Right cardiac atrium (tissue), 5 donors: ENCODE measurements at places on chromosomes 7 and 10. TPM values are rescaled to one million over a fixed set of nuclear protein-coding genes. Genes with fewer than 3 reads are reported as not detected.

Gene CH25H
- total RNA-seq, result 0.59 TPM

- no peak for DNase-seq
These were observed 58.0 kb upstream of the STRIP2 start for GRCh38 chr7:129376076-129376777.

GRCh38 chr7:48681006-48681405 lies 243.3 kb upstream of the CDC14C start:
- DNase-seq, result no peak

DNA sequence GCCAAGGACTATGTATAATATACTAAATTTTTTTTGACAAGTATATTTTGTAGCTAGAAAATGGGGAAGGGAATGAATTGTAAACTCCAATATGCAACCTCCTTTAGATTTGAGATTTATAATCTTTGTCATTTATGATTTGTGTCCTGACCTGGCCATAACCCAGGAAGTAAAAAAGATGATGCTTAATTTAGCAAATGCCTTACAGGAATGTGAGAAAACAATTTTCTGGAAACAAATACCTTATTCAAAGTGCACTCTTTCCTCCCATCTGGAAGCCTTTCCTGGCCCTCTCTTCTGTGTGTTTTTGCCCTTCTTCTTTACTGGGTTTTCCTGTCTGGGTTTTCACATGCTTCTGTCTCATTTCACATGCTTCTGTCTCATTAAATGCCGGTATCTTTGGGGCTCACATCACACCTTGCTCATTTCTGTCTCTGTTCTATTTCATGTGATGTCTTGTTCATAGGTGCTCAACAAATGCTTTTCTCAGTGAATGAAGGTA lies 149.2 kb downstream of the RAPGEF5 start:
- no peak for DNase-seq

DNA sequence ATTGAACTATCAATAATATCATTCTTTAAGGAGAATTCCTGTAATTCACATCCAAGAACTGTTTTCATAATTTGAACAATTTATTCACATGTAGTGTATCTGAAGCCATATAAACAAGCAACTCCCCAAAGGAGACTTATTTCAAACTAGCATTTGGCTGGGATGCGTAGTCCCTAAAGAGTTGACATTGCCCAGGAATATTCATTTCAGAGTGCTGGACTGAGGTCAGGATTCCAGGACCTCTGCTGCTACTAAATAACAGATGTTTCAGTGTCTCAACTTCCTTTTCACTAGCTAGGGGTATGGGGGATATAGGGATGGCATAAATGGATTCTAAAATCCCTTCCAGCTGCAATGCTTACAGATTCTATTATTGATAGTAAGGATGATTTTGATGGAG lies 177.0 kb downstream of the TSPAN12 start:
- no peak for DNase-seq

Gene AGAP3
- 70.3 TPM for total RNA-seq

Gene ANKMY2
- total RNA-seq, result 41.3 TPM

GRCh38 chr10:121838149-121838548 lies 89.7 kb downstream of the ATE1 start:
- DNase-seq, result no peak

- no peak for DNase-seq
These were observed 176.0 kb downstream of the SKAP2 start for GRCh38 chr7:26688388-26688787.

- no peak for DNase-seq
These were observed 80.0 kb downstream of the NRCAM start for GRCh38 chr7:108376206-108376605.

DNA sequence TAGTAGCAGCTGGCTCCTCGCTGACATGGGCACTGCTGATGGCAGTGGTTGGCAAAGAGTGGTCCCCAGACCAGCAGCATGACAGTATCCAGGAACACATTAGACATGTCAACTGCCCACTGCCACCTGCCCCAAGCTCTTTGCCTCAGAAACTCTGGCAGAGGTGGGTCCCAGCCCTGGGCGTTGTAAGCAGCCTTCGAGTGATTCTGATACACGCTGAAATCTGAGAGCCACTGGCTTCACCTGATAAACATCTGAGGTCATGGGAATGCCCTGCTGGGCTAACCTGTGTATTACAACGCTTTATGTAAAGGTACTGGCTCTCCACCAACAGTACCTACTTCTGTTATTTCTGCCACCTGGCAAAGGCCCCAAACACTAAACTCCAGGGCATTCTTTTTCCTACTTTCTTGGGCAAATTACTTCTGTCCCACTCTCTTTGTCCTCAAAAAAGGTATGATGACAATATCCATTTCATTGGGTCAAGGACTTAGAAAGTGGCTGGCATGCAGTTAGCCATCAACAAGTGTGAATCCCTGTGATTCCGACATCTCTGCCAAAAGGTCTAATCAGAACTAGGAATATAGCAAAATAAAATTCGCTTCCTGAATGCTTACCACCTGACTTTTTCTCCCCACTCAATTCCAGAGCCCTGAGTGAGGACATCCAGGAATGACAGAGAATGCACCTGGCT lies 9.2 kb downstream of the SGMS1 start:
- DNase-seq, result no peak
